NCI-H460 (cell line): ENCODE measurements at places on chromosomes 3 and 15. TPM values are rescaled to one million over a fixed set of nuclear protein-coding genes. Genes with fewer than 3 reads are reported as not detected.

- no peak for DNase-seq
Observed at GRCh38 chr3:67362686-67363085, 291.7 kb downstream of the SUCLG2 start.

- DNase-seq: no peak
Observed at GRCh38 chr3:9173445-9173844, 76.0 kb downstream of the SRGAP3 start.

DNA sequence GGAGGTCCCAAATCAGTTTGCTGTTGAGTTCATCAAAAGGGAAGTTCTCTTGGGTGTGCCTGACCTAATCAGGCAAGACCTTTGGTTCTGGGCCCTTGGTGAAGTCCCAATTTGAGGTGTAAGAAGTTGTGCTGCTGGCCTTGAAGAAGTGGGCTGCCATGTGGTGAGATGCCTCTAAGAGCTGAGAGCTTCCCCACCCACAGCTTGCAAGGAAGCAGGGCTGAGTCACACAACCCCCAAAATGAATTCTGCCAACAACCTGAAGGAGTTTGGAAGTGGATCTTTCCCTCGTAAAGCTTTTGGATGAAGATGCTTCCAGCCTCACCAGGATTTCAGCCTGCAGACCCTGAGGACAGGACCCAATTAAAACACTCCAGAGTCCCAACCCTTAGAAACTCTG is 129.3 kb upstream of the NSMCE3 start:
- no peak for DNase-seq

DNA sequence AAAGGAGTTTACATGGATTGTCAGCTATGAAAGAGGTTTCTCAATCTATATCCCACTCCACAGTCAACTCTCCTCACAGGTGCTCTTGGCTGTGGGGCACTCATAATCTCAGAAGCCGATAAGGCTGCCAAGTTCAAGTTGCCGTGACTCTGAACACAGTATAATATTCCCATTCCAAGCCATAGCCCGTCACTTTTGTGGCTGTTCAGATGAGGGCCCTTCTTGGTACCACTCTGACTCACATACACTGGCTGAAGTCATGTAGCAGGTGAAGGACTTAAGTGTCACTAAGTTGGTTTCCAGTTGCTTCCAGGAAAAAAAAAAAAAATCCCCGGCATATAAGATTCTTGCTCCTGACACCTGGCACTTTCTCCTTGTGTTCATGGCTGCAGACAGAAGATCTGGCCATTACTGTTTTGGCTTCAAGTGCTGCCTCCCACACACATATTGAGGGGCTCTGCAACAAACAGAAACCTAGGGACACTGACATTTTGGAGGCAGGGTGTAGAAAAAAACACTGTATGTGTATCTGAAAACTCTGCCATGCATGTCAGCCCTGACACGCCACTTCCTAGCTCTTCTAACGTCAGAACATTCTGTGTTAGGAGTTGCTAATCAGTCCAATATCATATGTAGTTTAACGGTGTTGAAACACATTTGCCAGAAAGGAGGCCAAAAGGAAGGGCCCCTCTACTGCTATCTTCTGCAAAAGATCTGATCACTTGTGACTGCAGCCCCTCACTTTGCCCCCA is 170.2 kb upstream of the ICE2 start:
- DNase-seq: no peak

DNA sequence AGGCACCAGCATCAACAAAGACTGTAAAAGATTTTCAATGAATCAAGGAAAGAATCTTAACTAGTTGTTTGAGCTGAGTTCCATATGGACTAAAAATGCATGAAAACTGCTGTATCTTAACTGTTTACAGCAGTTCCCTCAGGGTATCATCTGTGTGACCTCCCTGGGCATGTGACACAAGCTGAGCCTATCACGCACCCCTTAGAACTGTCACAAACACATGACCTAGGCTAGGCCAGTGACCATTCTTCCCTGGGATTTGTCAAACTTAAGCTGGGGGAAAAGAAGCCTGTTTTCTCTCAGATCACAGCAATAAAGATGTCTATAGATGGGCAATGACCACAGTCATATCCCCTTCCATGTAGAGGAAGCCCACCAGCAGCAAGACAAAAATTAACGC is 35.7 kb downstream of the IGF2BP2 start:
- no peak for DNase-seq

- DNase-seq: no peak
Observed at GRCh38 chr3:23430781-23431398, 227.8 kb downstream of the UBE2E2 start.

GRCh38 chr3:177284383-177284881 is 87.2 kb upstream of the TBL1XR1 start:
- peak; percentile 74 for DNase-seq

ITGA11 gene
- total RNA-seq: 0.09 and 0.12 TPM in 2 replicates

MYZAP gene
- not detected in 2 replicates for total RNA-seq

CACNA2D2 gene
- 0.02 and 0.06 TPM in 2 replicates for total RNA-seq

CD86 gene
- total RNA-seq: not detected in 2 replicates

RAB8B gene
- 12.5 and 13.1 TPM in 2 replicates for total RNA-seq

INKA1 gene
- 0.10 and 0.26 TPM in 2 replicates for total RNA-seq
